ENCODE measurements at places on chromosomes 6 and 20.

- DNase-seq, result no peak
Measured at GRCh38 chr6:107398001-107398400, 61.4 kb downstream of the PDSS2 start.

DNA sequence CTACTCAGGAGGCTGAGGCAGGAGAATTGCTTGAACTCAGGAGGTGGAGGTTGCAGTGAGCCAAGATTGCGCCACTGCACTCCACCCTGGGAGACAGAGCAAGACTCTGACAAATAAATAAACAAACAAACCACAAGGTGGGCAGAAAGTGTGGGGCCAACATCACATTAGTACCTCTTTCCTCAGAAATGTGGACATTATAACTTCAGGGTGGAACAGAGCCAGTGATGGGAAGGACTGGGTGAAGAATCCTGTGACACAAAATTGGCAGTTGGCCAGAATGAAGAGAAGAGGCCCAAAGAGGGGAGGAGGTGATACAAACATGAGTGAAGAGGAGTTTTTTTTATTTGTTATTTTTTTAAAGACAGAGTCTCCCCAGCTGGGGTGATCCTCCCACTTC, 50.6 kb downstream of the NUP153 start:
- no peak for DNase-seq

GRCh38 chr6:132816660-132817059, 2.3 kb downstream of the RPS12 start:
- DNase-seq, result no peak

DNA sequence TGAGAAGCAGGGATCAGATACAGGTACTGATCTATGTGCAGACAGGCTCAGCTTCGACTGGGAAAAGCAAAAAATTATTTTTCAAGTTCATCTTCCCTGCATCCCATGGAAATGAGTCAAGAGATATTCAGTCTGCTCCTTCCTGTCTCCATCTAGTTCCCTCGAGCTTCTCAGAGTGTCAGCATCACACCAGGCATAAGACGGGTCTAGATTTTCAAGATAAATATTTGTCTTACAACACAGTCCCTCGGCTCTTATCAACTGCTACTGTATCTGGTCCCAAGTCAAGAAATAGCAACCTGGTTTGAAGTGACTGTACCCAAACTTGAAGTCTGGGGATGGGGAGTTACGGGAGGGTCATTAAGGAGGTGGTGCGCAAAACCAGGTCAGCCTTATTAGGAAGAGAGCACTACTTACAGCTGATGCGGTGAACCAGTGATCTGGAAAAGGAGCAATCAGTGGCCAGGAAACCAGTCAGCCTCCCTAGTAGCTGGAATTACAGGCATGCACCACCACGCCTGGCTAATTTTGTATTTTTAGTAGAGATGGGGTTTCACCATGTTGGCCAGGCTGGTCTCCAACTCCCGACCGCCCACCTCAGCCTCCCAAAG, 29.7 kb downstream of the ZMYND8 start:
- DNase-seq, result no peak

DNA sequence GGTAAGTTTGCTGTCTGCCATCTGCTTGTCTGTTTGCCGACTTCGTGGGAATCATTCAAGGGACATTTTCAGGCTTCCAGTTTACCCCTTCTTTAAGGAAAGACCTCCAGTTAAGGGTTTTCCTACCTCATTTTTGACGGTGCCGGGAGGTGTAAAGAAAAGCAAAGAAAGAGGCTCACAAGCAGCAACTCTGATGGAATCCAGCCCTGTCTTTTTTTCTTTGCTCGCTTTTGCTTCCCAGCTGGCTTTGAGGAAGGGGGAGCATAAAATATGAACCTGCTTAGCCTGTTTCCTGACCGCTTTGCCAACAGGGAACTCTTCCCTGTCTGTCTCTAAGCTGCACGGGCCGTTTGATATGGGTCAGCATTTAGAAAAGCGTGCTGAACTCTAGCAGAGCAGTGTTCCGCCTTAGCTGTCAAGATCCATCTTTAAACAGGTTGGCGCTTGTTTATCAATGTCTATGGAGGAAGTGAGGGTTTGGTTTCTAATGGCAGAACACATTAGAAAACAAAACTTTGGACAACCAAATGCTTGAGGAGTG, 13.8 kb downstream of the SYTL3 start:
- DNase-seq, result no peak

DNA sequence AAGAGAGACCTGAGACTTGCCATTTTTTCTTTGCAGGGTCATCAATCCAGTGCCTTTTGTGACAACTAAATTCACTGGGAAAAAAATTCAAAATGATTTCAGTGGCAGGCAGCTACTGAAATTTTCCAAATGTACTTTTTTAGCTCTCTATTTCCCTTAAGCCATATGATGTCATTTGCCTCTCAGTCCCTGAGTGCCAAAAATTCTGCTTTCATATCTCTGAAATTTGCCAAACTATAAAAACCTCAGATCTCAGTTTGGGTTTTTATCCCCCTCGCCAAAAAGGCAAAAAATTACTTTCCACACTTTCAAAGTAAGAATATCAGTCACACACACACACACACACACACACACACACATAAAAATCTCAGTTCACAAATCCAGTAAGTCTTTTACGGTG, 651.3 kb upstream of the ARID1B start:
- no peak for DNase-seq

- DNase-seq, result no peak
Measured at GRCh38 chr6:54980511-54981275, 134.1 kb downstream of the FAM83B start.

DNA sequence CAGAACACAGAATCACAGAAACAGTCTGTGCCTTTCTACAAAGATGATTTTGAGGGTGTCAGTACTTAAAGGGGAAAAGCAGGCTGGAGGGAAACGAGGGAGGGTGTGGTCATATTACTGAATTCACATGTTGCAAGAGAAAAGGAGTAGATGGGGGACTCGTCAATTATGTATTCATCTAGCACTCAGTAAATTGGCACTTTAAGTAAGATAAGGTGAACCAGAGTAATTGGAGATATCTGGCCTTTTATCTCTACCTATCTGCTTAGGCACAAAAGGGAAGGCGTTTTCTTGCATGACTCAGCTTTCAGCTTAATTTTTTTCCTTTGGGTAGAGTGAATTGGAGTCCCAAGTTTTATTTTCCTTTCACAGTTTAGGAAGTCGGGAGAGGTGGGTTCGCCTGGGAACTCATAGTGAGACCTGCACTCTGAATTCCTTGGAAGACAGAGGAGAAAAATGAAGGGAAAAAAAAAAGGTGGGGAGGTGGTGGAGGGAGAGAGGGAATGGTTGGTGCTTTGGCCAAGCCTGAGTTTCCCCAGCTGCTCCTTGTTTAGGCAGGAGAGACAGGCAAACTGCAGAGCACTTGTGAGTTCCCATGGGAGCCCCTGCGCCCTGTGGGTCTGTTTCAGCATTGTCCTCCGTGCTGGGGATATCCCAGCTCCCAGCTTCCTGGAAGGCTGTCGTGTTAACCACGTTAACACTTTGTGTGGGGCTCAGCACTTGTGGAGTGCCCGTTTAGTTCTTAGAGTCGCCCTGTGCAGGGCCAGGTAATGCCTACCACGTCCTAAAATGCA, 19.7 kb upstream of the GTSF1L start:
- no peak for DNase-seq

DNA sequence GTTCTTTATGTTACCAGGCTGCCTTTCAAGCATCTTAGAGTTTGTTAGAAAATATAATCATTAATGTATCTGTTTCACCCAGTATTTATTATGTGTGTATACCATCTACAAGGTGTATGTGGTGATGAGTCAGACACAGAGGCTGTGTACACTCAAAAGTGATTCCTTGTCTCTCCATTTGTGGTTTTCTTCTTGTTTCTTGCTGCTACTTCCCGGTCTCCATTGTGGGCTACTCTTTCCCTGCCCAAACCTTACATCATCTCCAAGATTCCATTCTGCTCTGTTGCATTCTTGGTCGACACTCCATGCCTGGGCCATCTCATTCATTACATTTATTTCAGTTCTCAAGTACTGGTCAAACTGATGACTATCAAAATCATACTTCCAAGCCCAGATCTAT, 182.2 kb upstream of the STXBP5 start:
- DNase-seq, result no peak

- no peak for DNase-seq
Measured at GRCh38 chr20:15643713-15644112, 929.5 kb downstream of the KIF16B start.

GRCh38 chr6:34027445-34027936, 118.4 kb downstream of the GRM4 start:
- DNase-seq, result peak; percentile 67

GRCh38 chr6:168001029-168001332, 3.5 kb downstream of the KIF25 start:
- no peak for DNase-seq

GRCh38 chr6:169806701-169807100, 55.3 kb downstream of the ERMARD start:
- DNase-seq, result no peak

GRCh38 chr6:27672113-27672799, 199.4 kb upstream of the ZNF184 start:
- no peak for DNase-seq

GRCh38 chr6:106614166-106614565, 15.1 kb downstream of the RTN4IP1 start:
- DNase-seq, result no peak

- DNase-seq, result no peak
Measured at GRCh38 chr6:139605350-139605749, 230.9 kb upstream of the CITED2 start.

GRCh38 chr20:61521687-61522420, 269.8 kb downstream of the CDH4 start:
- no peak for DNase-seq

DNA sequence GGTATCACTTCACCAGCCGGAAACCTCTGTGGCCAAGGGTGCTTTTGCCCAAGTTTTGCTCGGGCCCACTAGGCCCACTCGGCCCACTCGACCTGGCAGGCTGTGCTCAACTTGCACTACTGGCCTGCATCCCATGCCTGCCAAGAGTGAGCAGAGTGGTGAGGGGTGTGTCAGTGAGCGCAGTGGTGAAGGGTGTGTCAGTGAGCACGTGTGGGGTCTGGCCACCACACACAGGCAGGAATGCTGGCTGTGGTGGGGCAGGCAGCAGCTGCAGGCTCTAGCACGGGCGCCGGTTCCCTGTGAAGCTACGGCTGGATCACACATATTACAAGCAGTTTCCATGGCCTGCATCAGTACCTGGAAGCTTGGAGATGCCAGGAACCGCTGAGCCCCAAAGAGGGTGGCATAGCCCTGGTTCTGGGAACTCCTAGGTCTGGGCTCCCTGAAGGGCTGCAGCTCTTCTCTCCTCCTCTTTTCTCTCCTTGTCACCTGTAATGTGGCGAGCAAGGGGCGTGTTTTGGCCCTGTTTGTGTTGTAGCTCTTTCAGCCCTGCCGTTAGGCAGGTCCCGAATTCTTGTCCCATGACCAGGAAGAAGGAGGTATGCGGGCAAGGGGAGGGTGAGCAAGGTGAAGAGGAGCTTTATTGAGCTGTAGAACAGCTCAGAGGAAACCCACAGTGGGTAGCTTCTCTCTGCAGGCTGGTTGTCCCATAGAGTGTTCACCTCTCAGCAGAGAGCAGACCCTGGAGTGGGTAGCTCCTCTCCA, 51.0 kb upstream of the CLDN20 start:
- no peak for DNase-seq

GRCh38 chr6:150652848-150653613, 53.3 kb downstream of the PLEKHG1 start:
- no peak for DNase-seq

DNA sequence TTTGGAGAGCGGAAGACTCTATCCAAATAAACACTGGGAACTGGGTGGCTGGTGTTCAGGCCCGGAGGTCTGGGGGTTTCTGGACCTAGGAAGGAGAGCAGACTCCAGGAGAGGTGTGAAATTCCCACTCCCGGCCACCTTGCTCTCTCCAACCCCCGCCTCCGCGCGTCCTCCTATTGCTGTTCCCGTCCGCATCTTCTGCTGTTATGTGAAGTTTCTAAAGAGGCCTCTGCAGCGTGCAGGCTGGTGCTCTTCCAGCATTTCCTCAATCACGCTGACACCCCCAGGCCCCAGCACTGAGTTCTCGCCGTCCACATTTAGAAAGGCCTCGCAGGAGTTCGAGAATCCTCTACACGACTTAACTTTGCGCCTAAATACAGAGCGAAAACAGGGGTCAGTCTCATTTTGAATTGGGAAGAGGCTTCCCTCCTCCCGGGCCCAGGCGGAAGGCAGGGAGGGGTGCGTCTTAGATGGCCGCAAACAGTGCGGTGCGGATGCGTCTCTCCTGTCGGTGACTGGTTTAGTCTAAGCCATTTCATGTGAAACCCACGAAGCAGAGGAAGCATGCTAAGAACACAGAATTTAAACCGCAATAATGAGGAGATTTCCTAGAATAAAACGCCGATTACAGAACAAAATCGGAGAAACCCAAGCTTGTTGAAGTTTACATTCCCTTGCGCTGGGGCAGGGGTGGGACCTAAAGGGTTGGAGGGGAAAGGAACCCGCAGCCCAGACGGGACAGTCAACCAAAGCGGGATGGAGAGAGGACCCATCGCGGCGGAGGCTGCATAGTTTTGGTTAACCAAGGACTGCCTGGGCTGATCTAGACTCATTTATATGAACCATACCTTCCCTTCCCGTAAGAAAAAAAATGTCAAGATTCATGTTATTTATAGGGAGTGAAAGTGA, 4.0 kb upstream of the FOXF2 start:
- DNase-seq, result no peak

GRCh38 chr20:57581202-57582028, 20.5 kb downstream of the PCK1 start:
- no peak for DNase-seq

- DNase-seq, result no peak
Measured at GRCh38 chr6:161503570-161503969, 229.7 kb upstream of the AGPAT4 start.

DNA sequence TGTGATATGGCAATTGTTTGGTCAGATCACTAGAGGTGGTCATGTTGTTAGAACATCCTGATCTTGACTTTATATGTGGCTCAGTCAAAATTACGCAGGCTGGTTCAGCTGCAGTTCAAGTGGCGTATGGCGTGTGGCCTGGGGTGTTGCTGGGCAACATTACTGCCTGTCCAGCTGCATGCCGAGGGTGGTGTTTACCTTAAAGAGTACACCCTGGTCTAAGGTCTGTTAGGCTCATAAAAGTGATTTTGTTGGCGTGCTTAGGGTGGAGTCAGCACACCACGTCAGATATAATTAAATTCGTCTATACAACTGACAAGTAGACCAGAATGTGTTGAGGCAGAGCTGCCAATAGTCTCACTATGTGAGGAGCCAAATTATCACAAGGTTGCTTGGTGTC, 55.6 kb upstream of the NEDD9 start:
- DNase-seq, result no peak

DNA sequence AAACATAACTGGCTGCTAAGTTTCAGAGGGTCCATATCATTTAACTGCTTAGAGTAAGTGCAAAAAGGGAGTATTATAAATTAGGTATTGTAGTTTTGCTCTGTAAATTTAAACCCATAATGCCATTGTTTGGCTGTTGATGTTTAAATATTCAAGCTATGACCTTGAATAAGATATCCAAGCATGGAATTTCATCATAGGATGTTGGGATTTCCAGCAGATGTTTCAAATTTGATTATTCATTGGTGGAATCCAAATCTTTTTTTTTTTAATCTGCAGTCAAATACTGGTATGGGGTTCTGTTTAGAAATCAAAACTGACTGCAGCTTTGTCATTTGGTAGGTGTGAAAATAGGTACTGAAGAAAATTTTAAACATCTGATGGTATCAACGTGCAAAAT, 161.0 kb downstream of the KHDC1L start:
- no peak for DNase-seq
